ENCODE measurements at places on chromosomes 12 and 14.

- peak; percentile 77 for DNase-seq
Measured at GRCh38 chr12:2583091-2583497, 211.7 kb upstream of the FKBP4 start.

- DNase-seq, result no peak
Measured at GRCh38 chr14:70181276-70181675, 7.5 kb downstream of the SLC8A3 start.

- DNase-seq, result no peak
Measured at GRCh38 chr14:73762375-73762822, 48.2 kb upstream of the PNMA1 start.

GRCh38 chr12:120928864-120929652 lies 24.9 kb upstream of the SPPL3 start:
- DNase-seq, result no peak

- no peak for DNase-seq
Measured at GRCh38 chr14:77843195-77843594, 43.3 kb downstream of the ADCK1 start.
